ENCODE measurements at places on chromosomes 16 and 17.

- no peak for DNase-seq
Observed at GRCh38 chr17:29086628-29087332, 43.8 kb downstream of the PIPOX start.

- no peak for DNase-seq
Observed at GRCh38 chr17:82007495-82008257, 15.0 kb downstream of the CENPX start.

DNA sequence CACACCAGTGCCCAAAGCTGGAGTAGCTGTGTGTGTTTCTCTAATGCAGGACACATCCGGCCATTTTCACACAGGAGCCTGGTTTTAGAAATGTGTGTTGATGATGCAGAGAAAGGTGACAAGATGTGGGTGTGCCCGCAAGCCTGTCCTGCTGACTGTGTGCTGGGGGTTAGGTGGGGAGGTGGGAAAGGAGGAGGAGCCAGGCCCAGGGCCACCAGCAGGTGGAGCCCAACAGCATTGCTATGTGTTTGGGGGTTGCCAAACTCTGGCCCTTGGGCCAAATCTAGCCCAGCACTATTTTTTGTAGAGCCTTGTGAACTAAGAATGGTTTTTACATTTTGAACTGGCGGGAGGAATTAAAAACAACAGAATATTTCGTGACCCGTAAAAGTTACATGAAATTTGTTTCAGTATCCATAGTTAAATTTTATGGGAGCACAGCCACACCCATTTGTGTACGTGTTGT is 61.7 kb upstream of the LGALS9 start:
- DNase-seq = peak; percentile 56

- DNase-seq = peak; percentile 37
Observed at GRCh38 chr16:12147681-12148080, 171.1 kb downstream of the SNX29 start.

DNA sequence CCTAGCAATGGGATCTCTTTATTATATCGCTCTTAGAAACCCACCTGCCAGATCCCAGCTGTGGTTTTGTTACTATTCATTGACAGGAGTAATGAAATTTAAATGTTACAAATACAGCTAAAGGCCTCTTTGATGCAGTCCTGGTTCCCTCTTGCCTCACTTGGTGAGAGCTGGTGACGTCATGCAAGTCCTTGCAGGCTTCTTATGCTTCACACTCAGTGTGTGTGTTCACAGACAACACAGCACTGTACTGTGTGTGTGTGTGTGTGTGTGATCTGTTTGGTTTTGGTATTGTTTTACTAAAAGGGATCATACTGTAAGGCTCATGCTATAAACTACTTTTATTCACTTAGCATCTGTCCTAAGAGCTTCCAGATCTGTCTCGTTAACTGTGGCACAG is 75.0 kb downstream of the USP22 start:
- DNase-seq = no peak

Measured in kidney tubule cell (primary cell).